Liver (tissue), 10 donors: ENCODE measurements at places on chromosomes 13 and 19. TPM values are rescaled to one million over a fixed set of nuclear protein-coding genes. Genes with fewer than 3 reads are reported as not detected.

- no peaks in the 10 kb centered on the region for H3K36me3 ChIP-seq
- no peak for DNase-seq
- no peaks in the 10 kb centered on the region for H3K27me3 ChIP-seq
- H3K4me1 ChIP-seq = peaks cover 25% of the 10 kb centered on the region
- no peak overlapping the region for H3K27ac ChIP-seq
Measured at GRCh38 chr13:113488283-113488682, 2.2 kb downstream of the DCUN1D2 start.

The CEACAM16 gene
- 0.09 TPM for total RNA-seq

DNA sequence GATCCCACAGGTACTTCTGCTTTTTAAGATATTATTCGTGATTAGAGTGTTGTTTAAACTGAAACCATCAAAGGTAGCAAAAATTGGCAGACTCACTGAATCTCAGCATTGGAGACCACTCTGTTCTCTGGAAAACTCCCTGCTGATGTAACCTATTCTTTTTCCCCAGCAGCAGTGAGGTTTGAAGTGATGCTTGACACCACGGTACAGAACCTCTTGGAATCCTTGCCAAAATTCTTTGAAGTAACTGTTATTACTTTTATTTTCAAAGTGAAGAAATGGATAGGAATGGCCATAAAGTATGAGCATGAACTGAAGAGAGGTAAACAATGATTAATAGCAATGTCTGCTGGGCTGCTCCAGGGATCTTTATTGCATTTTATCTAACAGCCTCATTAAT lies 66.4 kb upstream of the KL start:
- no peaks in the 10 kb centered on the region for H3K4me1 ChIP-seq
- H3K4me3 ChIP-seq = no peak overlapping the region
- H3K36me3 ChIP-seq = no peaks in the 10 kb centered on the region

- no peak for DNase-seq
- peak overlapping the region; percentile 74 for H3K4me3 ChIP-seq
- peaks cover 14% of the 10 kb centered on the region for H3K4me1 ChIP-seq
Measured at GRCh38 chr19:7628589-7629311, 595 bp downstream of the XAB2 start.

The SIGLEC10 gene
- 8.4 TPM for total RNA-seq

GRCh38 chr19:39053276-39054090 lies 21.1 kb upstream of the FBXO27 start:
- no peak overlapping the region for H3K27ac ChIP-seq
- peaks cover 4% of the 10 kb centered on the region for H3K4me1 ChIP-seq
- H3K27me3 ChIP-seq = no peaks in the 10 kb centered on the region

GRCh38 chr19:6732803-6733337 lies 4.5 kb downstream of the GPR108 start:
- peaks cover 3% of the 10 kb centered on the region for H3K36me3 ChIP-seq
- H3K27me3 ChIP-seq = no peaks in the 10 kb centered on the region
- no peak for DNase-seq

The DHDH gene
- 1.3 TPM for total RNA-seq

- DNase-seq = peak; percentile 91
- no peaks in the 10 kb centered on the region for H3K27me3 ChIP-seq
Measured at GRCh38 chr19:50431343-50432220, 1.1 kb upstream of the MYBPC2 start.

The MEIOSIN gene
- total RNA-seq = not detected

DNA sequence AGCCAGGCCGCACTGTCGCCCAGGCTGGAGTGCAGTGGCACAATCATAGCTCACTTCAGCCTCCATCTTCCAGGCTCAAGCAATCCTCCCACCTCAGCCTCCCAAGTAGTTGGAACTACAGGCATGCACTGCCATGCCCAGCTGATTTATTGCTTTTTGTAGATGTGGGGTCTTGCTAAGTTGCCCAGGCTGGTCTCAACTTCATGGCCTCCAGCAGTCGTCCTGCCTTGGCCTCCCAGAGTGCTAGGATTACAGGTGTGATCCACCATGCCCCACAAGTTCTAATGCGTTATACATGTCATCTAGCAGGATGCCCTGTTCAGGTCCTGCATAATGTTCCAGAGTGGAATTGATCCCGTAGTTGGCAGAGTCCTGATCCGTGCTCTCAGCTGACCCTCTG lies 4.6 kb downstream of the C19orf53 start:
- peaks cover 5% of the 10 kb centered on the region for H3K36me3 ChIP-seq
- H3K27ac ChIP-seq = no peak overlapping the region

GRCh38 chr13:80814541-80814940 lies 473.6 kb upstream of the SPRY2 start:
- DNase-seq = no peak
- no peak overlapping the region for H3K4me3 ChIP-seq
- no peak overlapping the region for H3K27ac ChIP-seq
- no peaks in the 10 kb centered on the region for H3K4me1 ChIP-seq
- no peaks in the 10 kb centered on the region for H3K36me3 ChIP-seq
- H3K27me3 ChIP-seq = no peaks in the 10 kb centered on the region

The KLK4 gene
- not detected for total RNA-seq

DNA sequence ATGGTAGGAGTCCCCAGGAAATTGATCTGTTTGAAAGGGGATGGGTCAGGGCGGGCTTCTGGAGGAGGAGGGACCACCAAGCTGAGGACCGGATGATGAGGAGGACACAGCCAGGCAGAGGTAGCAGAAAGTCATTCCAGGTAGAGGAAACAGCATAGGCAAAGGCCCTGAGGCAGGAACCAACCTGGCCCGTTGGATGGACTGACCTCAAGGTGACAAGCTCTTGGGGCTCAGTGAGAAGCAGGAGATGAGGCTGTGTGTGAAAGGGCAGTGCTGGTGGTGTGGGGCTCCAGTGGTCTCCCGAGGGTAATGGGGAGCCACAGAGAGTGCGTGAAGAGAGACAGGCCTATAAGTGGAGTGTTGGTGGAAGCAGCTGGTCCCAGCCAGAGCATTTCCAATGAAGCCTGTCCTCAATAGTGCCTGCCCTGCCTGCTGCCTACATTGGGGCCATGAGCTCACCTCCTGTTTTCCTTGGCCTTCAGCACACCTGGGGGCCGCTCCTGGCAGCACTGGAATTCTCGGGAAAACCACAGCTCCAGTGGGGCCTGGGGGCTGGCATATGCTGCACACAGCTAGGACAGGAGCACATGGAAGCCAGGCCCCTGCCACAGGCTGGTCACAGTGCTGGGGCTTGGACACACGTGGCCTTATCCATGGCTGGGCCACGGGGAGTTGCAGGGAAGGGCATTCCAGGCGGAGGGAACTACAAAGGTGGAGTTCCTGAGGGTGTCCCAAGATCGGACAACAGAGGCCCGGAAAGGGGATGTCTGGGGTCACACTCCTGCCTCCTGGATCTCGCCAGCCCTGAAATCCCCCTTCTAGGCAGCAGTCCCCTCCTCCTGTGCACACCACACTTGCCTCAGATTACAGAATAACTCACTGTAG lies 2.3 kb upstream of the COMP start:
- H3K4me3 ChIP-seq = no peak overlapping the region
- no peak overlapping the region for H3K27ac ChIP-seq
- no peaks in the 10 kb centered on the region for H3K36me3 ChIP-seq
- H3K27me3 ChIP-seq = no peaks in the 10 kb centered on the region
- H3K4me1 ChIP-seq = peaks cover 4% of the 10 kb centered on the region

The ZNF136 gene
- total RNA-seq = 4.5 TPM
